Hematopoietic multipotent progenitor cell treated with erythropoietin and hydrocortisone succinate and interleukin-3 and kit ligand, for 8 days (in vitro differentiated cells): ENCODE measurements at places on chromosomes 6 and 20.
A peak's percentile ranks its signal among the peaks of the same experiment; 100 is the strongest.

- no peak for DNase-seq
Measured at GRCh38 chr6:3518356-3519190, 61.7 kb upstream of the SLC22A23 start.

DNA sequence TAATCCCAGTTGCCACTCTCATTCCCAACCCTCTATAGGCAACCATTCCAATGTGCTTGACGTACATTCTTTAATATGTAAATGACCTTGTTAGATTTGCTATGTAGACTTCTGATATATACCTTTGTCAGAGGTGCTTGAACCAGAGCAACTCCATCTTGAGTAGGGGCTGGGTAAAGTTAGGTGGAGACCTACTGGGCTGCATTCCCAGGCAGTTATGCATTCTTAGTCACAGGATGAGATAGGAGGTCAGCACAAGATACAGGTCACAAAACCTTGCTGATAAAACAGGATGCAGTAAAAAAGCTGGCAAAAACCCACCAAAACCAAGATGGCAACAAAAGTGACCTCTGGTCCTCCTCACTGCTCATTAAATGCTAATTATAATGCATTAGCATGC is 8.3 kb upstream of the HM13 start:
- DNase-seq: no peak

- DNase-seq: no peak
Measured at GRCh38 chr6:139536751-139537617, 162.5 kb upstream of the CITED2 start.

DNA sequence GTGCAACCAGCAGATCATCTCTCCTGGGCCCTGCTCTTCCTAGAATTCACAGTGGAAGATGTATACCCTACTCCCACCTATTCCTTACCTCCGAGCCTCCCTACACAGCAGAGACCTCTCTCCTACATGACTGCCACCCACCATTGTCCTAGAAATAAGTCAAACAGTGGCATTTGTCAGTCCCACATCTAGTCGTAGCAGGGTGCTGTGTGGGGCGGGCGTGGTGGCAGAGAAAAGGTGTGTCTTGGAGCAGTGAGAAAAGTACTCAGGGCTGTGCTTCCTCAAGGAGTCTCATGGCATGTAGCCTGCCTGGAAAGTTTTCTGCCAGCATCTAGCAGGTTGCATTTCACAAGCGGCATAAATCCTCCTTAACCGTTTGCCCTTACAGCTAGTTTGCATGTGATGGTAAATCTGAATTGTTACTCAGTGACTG is 59.4 kb upstream of the PTGIS start:
- no peak for DNase-seq

DNA sequence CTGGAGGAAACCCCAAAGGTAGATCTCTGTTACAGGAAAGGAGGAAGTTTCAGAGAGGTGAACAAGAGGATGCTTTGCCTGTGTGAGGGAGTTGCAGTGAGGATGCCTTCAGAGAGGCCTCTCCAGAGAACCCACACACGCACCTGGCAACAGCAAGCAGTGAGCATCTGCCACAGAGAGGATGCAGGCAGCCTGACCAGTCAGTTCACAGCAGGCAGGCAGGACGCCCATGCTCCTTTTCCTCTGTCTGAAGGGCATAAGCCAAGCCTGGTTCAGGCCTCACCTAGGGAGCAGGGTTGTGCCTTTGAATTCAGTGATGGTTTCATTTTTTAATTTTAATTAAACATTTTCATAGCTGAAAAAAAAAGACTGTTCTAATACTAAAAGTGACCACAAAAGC is 346.0 kb upstream of the MARCKS start:
- DNase-seq: no peak

- DNase-seq: no peak
Measured at GRCh38 chr20:53850319-53850718, 220.1 kb downstream of the BCAS1 start.

DNA sequence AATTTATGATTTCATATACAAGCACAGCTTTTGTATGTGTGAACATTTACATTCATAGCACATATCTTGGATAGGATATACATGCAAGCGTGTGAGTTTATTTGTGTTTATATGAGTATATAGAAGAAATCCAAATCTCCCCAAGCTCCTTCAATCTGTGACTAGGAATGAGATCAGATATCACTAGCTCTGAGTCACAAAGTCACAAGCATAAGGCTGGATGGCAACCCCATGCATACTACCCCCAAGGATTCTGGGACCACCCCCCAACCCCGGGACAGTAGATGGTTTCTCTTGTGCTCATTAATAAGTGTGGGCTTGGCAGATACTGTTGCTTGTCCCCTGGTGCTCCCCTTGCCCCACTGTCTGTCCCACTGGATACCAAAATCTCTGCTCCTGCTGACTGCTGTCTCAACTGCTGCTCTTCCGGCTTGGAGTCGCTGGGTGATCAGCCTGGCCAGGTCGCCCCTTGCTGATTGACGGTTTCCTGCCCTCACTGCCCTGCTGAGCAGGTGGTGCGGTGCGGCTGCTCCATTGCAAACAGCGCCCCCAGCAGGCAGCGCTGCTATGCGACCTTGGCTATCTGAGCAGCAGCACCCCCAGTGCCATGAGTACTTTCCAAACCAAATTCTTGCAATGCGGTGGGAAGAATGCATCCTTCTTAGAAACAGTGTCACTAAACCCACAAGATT is 279.4 kb downstream of the CD83 start:
- no peak for DNase-seq

DNA sequence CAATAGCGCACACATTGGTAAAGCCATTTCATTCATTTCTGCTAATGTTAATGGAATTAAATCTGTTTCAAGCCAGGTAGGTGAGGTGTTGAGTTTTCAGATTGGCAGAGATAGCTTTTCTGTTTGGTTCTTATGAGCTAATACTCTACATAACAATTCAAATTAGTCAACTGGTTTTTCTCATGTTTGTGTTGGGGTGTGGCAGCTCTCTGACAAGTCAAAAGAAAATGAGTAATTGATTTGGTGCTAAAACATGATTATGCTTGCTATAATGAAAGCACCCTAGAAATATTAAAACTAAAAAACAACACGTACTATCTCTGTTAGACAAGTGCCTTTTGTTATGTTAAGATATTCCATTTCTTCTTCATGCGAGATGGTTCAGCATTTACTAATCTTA is 13.6 kb downstream of the PPP1R14C start:
- no peak for DNase-seq

GRCh38 chr20:44448753-44449546 is 26.7 kb upstream of the TTPAL start:
- peak; percentile 67 for DNase-seq
